Right renal pelvis (tissue), 4 donors: ENCODE measurements at places on chromosomes 4 and X. TPM values are rescaled to one million over a fixed set of nuclear protein-coding genes. Genes with fewer than 3 reads are reported as not detected.

The CYTL1 gene
- 8.9 TPM for polyA plus RNA-seq

- no peak for DNase-seq
Observed at GRCh38 chrX:14505648-14506047, 23.7 kb upstream of the GLRA2 start.

DNA sequence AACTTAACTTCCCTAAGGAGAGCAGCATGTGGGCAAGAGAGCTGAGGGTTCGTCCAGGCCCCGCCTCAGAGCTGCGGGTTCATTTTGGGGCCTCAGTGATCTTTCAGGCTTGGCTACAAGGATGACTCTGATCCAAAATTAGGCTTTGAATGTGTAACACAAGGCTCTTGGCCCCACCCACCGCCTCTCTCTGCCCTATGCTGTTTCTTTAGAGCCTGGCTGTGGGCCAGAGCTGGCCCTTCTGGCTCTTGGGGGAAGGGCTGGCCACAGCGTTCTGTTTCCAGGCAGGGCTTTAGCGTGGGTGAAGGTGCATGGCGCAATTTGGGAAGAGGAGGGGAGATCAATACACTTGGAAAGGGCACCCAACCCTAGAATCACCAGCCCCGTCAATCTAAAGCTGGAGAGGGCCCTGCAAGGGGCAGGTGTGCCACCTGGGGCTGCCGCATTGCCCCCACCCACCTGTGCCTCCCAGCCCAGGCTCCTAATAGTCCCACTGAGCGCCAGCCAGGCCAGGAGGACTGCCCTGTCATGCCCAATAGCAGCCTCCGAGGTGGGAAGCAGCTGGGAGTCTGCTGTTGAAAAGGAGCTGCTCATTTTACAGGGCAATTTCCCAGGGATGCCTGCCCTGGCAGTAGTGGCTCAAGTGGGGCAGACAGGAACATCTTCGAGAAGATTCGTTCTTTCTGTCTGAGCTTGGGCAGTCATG, 84.5 kb upstream of the MAML3 start:
- no peak for DNase-seq

DNA sequence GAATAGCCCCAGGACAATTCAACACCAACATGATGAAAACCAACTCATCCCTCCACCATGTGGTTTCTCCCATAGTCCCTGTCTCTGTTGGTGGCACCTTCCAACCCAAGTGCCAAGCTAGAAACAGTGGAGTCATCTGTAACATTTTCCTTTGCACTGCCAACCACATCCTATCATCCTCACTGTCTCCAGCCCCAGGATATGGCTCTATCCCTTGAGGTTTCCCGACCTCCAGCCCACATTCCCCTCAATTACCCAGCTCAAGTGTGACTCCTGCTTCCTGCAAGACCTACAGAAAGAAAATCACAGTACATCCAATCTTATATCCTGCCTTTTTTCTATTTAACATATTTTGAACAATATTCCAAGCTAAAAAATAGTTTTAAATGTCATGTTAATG, 24.2 kb downstream of the PNMA6F start:
- no peak for DNase-seq

- DNase-seq: no peak
Observed at GRCh38 chr4:161206528-161207080, 957.2 kb downstream of the FSTL5 start.

DNA sequence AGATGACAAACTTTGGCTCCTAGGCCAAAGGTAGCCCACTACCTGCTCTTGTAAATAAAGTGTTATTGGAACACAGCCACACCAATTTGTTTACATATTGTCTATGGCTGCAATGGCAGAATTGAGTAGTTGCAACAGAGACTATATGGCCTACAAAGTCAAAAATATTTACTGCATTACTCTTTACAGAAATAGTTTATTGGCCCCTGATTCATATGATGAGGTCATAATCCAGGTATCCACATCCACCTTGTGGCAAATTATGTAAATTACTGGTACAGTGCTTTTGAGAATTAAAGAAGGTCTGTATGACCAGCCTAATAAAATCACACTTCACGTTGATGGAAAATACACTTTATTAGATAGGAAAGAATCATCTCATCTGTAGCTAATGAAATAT, 337.0 kb upstream of the DDX53 start:
- DNase-seq: no peak

DNA sequence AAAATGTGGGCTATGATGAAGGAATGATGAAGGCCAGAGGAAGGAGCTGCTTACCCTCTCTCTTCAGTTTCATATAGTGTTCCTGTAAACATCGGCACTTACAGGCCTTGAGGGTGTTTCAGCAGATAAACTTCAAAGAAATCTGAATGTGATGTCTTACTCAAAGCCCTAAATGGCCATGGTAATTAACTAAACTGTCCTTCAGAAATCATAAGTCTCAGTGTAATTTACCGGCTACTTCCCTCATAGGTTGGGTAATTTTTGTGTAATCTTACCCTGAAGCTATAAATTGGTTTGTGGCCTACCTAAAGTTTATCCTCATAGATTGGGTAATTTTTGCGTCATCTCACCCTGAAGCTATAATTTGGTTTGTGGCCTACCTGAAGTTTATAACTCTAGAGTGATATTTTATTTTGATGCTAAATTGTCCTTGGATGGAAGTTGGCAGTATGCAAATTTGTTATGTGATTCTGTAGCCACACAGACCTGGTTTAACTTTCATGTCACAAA, 2700.3 kb downstream of the ARAP2 start:
- DNase-seq: no peak

GRCh38 chrX:49661881-49662280, 33.9 kb downstream of the PAGE1 start:
- DNase-seq: no peak

DNA sequence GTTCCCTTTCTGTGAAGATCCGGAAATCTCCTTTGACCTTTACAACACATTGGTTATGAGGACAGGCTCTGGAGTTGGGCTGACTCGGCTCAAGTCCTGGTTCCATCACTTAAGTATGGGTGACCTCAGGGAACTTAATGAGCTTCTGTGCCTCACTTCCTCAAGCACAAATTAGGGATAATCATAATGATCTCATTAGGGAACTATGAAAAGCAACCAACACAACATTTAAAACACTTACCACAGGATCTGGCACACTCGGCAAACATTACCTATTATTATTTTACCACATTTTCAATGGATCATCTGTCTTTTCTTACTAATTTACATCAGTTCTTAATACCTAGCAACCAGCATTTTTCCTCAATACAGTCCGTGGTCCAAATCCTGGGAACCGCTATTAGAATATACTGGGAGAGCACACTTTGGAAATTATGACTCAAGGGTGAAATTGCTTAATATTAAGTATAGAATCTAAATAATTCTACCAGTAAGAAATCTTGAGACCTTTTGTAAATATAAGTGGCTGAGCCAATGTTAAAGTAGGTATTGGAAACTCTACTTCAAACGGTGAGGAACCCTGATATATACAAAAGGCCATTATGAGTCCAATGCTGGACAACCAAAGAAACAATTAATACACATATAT, 19.6 kb downstream of the ADGRA3 start:
- DNase-seq: no peak
